Left ventricle myocardium inferior (tissue), 1 donor: ENCODE measurements at places on chromosomes 6 and 20.

- no peak for DNase-seq
Observed at GRCh38 chr6:91276315-91276714, 689.4 kb upstream of the MAP3K7 start.

DNA sequence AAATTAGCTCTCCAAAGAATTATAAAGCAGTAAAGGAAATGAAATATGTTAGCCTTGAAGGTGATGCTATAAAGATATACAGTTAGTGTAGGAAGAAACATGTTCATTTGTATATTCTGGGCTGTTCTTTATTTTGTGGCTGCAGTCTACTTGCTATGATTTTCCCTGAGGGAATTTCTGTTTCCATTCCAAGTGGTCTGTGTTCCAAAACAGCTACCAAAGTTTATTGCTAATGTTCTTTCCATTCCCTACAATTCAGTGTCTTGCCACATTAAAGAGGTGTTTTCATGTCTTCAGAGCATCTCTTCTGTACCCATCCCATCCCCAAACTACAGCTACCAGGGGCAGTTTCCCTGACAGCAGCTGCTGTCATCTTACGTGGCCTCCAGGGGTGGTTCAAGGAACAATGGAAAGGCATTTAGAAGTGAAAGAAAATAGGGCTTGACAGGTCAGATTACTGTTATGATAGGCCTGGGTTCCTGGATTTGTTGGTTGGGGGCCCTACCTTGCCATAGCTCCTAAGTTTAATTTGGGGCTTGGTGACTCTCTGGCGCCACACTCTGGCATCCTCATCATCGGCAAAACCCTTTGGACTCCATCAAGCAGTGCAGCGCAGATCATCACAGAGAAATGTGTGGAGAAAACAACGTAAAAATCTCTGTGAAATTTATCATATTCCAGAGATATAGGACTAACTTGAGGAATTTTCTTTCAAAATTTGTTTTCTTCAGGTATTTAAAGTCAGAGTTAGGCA is 33.8 kb upstream of the AIG1 start:
- peak; percentile 28 for DNase-seq

DNA sequence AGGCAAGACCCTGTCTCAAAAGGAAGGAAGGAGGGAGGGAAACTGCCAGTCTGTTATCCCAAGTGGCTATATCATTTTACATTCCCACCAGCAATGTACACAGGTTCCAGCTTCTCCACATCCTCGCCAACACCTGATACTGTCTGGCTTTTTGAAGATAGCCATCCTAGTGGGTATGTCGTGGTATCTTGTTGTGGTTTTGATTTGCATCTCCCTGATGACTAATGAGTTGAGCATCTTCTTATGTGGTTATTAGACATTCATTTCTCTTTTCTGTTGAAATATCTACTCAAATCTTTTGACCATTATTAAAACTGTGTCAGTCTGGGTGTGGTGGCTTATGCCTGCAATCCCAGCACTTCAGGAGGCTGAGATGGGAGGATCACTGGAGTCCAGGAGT is 47.9 kb upstream of the ARID1B start:
- no peak for DNase-seq

GRCh38 chr6:158086504-158087223 is 81.4 kb downstream of the SERAC1 start:
- peak; percentile 37 for DNase-seq

DNA sequence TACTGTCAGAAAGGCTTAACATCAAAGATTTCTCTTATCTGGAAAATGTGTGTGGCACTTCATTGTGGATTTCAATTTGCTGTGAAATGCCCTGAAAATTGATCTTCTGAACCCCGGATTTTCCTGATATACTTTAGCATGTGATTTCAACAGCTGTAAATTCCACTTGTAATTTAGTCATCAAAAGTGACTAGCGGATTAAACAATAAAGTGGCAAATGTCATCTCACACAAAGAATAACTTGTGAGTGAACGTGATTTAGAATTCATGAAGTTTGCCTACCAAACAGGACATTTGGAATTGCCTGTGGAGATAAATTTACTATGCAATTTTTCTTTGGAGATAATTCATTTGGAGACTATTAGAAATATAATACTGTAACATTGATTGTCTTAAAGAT is 601.6 kb downstream of the COL12A1 start:
- no peak for DNase-seq

DNA sequence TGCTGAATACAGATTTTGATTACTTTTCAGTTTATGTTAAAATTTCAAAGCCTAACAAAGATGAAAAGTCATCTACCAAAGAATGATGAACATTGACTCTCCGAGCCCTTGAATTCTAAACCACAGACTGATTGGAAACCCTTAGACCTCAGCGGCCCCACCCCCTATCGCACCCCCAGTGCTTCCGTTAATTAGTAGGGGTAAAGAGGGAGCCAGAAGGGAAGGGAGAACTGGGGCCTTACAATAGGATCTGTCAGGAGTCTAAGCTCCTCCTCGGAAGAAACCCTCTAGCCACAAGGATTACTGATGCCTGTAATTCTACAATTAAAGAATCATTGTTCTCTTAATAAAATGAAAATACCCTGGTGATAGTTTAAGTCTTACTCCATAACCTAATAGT is 79.7 kb upstream of the JARID2 start:
- no peak for DNase-seq

- DNase-seq = no peak
Observed at GRCh38 chr6:80488190-80488589, 381.7 kb downstream of the BCKDHB start.

GRCh38 chr20:11180186-11180585 is 506.4 kb upstream of the JAG1 start:
- no peak for DNase-seq

GRCh38 chr20:30484009-30484748 is 773.3 kb upstream of the DEFB115 start:
- DNase-seq = no peak
